ENCODE measurements at places on chromosomes 7 and 10.

DNA sequence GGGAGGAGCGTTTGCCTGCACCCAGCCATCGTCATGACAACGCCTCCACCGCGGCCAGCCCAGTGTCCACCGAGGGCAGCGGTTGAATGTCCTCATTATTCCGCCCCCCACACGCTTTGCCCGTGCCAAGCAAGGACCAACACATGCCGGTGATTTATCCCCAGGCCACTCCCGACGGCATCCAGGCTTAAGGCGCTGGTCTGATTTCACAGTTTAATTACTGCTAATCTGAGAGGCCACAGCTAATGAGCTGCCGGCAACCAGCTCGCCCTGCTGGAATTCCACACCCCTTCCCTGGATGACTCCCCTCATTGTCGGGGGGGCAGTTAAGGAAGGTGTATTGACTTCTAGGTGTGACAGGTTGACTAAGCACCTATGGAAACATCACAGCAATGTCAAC, 432.3 kb downstream of the DNAJB6 start:
- no peak for DNase-seq

- DNase-seq: no peak
Measured at GRCh38 chr10:89798092-89798491, 96.7 kb downstream of the KIF20B start.

DNA sequence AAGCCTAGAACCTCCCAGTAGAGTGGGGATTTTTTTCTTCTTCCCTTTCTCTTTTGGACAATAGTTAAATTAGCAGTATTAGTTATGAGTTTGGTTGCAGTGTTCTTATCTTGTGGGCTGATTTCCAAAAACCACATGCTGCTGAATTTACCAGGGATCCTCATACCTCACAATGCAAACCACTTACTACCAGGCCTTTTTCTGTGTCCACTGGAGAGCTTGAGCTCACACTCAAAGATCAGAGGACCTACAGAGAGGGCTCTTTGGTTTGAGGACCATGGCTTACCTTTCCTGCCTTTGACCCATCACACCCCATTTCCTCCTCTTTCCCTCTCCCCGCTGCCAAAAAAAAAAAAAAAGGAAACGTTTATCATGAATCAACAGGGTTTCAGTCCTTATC, 5.4 kb downstream of the OPN1SW start:
- DNase-seq: peak; percentile 10

- DNase-seq: no peak
Measured at GRCh38 chr10:71314028-71314693, 4.9 kb upstream of the SLC29A3 start.

Data from AG09309 (cell line).